Fibroblast of upper back skin (primary cell): ENCODE measurements at places on chromosomes 3 and 15.

DNA sequence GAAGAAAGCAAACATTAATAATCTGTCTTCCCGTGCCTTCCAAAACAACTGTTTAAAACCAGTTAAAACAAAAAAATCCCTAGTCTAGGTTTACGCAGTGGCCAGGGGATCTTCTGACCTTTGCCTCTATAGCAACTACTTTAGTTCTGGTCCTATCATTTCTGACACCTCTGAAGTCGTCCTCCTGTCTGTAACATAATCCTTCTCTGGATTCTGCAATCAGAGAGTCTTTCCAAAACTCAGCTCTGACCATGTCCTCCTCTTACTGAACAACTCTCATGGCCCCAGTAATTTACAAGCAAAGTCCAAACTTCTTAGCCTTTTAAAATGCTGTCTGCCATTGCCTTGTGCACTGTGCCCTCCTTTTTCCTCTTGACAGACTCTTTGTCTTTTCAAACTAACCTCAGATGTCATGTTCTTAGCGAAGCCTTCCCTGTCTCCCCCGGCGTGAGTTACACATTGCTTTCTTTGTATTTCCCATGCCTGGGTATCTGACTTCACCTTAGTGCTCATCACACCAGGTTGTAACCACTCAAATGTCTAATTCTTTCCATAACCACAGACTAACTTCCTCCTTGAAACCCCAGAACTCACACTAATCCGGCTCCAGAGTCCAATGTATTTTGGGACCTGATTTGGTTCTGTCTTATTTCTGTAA lies 105.2 kb upstream of the BNIP2 start:
- no peak for DNase-seq

DNA sequence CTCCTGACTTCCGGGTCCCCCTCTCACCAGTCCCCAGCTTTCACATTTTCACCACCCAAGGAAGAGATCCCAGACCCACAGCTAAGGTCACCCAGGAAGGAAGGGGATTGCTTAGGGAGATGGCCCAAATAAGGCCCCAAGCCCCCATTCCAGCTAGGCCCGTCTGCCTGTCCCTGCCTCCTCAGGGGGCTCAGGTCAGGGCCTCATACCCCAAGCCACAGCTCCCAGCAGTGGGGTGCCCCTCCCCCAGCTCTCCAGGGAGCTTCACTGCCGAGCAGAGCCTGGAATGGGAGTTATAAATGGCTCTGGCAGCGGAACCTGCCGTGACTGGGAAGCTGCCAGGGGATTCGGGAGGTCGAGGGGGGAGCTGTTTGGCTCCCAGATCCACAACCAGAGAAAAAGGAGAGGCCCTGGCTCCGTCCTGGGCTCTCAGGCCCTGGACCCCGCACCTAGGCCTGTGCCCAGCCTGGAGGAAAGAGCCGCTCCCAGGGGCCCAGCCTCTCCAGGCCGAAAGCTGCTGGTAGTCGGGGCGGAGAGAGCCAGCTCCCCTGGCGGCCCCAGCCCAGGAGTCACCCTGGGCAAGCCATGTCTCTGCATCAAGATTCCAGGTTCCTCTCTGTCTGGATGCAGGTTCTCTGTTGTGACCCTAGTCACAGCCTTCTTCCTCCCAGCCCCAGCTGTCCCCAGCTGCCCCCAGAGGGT lies 550 bp downstream of the CCDC9B start:
- peak; percentile 83 for DNase-seq

DNA sequence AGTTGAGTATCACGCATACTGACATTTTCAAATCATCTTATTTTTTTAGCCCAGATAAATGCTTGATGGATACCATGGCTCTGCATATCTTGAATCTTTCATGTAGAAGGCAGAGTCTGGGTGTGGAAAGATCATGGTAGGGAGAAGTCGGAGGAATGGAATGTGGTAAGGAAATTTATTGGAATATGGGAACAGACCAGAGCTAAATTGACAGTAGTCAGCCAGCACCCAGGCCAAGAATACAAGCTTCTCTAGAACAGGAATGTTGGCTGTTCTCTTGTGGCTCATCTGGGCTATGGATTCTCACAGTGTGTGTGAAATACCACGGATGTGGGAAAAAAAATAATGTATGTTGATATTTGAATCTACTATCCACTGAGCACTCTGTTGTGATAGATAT lies 305.7 kb upstream of the COL8A1 start:
- peak; percentile 85 for DNase-seq

DNA sequence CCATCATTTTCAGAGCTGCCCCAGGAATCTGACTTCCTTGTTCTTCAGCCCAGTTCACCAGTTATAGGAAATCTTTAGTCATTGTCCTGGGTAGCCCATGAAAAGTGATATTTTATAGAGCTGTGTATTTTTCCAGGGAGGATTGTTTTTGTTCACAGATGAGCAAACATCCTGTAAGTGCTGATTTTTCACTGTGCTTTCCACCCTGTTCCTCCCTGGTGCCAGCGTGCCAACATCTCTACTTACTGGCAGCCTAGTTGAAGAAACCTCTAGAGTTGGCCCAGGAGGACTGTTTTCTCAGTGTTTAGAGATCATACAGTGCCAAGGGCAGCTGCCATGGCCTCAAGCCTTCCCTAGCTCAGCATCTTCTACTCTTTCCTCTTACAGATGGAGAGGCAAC lies 41.3 kb downstream of the ST6GAL1 start:
- DNase-seq, result no peak

DNA sequence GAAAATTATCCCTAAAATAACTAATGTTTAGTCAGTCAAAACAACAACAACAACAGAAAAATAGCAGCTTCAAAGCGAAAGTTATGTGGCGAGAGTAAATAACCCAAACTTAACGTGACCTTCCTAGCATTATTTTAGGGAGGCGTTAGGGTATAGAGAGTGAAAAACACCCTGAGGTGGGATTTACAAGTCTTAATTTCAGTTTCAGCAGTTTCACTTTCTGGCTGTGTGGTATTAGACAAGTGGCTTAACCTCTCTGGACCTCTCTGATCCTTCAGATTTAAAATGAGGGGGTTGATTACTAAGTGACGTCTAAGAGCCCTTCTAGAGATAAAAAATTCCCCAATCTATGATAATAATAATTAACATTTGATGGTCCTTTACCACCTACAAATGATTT lies 291.2 kb downstream of the ZBTB20 start:
- no peak for DNase-seq

DNA sequence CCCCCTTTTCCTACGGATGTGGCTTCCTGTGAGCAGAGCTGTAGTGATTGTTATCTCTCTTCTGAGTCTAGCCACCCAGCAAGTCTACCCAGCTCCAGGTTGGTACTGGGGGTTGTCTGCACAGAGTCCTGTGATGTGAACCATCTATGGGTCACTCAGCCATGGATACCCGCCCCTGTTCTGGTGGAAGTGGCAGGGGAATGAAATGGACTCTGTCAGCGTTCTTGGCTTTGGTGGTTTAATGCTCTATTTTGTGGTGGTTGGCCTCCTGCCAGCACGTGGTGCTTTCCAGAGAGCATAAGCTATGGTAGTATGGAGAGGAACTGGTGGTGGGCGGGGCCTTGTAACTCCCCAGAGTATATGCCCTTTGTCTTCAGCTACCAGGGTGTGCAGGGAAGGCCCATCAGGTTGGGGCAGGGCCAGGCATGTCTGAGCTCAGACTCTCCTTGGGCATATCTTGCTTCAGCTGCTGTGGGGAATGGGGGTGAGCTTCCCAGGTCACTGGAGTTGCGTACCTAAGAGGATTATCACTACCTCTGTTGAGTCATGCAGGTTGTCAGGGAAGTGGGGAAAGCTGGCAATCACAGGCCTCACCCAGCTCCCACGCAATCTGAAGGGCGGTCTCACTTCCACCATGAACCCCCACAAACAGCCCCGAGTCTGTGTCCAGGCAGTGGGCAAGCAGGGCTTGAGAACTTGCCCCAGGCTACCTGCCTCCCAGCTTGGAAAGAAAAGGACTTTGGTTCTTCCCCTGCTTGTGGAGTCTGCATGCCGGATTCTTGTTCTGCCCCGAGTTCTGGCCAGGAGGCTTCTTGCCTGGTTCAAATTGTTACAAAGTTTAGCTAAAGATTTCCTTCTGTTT lies 9.0 kb upstream of the ADGRG7 start:
- no peak for DNase-seq
